Activated T-cell treated with anti-CD3 and anti-CD28 coated beads for 48 hours (primary cell): ENCODE measurements at places on chromosomes 6 and 20.

DNA sequence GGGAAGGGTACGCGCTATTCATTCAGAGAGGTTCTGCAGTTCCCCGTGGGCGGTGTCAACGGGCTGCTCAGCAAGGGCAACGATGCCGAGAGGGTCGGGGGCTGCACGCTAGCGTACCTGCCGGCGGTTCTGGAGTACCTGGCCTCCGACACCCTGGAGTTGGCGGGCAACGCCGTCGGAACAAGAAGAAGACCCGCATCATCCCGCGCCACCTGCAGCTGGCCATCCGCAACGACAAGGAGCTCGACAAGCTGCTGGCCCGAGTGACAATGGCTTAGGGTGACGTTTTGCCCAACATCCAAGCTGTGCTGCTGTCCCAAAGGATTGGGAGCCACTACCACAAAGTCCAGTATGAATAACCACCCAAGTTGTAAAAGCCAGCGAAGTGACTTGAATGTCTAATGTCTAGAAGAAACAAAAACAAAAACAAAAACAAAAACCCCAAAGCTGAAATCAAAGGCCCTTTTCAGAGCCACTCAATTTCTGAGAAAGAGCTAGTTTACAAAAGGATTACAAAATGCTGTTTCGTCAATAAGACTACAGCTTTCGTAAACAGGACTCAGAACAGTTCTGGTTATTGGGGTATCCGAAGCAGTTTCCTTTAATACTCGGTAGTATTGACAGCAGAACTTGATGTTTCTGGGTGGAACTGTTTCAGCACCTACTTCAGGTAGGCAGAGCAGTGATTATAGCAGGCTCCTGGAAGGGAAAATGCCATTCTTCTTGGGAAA is 21.9 kb upstream of the SLC17A4 start:
- DNase-seq, result no peak

DNA sequence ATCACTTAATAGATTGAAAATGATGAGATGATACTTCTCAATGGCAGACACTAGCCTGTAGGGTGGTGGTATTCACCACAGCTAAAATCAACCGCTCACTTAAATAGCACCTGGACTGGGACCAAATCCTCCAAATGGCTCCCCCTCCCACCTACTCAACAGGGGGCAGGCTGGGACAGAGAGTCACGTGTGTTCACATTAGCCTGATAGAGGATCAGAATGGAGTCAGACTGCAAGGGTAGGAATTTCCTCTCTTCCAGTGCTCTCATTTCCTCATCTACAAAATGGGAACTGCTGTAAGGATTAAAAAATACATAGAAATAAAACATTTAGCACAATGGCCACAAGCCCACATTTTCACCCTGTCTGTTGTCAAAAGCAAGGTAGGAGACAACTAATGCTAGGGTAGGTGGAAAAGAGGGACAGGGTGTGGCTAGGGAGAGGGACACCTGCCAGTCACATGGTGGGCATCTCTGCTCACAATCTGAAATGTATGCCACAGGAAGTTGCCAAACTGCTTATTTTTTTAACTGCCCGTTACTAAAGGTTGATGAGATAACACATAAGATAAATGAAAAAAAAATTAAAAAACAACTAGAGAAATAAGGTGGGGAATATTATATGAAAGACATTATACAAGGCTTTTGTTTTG is 55.3 kb downstream of the BACH2 start:
- no peak for DNase-seq

DNA sequence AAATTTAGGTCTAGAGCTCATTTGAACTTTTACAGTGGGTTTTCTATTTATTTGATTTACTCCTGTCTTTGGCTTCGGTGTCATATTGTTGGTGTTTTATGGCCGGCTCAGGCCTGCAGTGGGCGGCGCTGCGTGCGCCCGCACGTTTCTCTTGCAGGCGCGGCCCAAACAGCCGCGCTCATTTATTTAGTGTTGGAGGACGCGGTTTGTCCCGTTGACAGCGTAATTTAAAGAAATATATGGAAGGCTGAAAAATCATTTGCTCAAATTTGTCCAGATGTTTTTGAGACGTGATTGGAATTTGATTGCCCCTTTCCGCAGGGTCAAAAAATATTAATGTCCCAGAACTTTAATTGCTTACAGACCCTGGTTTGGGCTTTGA is 22.1 kb downstream of the TFAP2B start:
- no peak for DNase-seq

DNA sequence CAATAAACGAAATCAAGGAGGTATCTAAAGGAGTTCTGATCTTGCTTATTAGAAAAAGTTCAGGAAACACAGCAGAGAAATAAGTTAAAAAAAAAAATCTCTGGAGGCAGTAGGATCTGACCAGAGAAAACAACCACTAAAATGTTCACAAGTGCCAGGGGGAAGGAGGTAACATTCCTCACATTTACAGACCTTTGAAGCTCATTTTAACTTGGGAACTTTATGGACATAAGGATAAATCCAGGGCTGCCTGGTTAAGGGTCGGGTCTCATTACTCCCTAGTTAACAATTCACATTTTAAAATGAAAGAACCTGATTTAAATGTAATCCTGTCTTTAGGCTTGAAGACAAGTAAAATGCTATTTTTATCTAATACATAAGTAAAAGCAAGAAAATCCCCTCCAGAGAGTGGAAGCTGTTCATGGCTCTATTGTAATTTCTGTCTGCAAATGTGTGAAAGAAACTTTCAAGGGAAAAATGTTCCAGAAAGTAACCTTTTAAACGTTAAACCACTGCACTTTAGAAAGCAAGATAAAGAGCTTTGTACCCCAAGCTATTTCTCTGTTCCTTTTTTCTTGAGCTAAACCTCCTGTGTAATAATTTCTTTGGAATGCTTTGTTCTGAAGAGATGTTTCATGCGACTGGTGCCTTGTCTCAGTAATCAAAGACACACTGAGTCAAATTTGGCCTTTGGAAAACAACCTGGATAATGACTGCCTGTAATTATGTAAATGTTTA is 38.2 kb downstream of the MYLIP start:
- no peak for DNase-seq

DNA sequence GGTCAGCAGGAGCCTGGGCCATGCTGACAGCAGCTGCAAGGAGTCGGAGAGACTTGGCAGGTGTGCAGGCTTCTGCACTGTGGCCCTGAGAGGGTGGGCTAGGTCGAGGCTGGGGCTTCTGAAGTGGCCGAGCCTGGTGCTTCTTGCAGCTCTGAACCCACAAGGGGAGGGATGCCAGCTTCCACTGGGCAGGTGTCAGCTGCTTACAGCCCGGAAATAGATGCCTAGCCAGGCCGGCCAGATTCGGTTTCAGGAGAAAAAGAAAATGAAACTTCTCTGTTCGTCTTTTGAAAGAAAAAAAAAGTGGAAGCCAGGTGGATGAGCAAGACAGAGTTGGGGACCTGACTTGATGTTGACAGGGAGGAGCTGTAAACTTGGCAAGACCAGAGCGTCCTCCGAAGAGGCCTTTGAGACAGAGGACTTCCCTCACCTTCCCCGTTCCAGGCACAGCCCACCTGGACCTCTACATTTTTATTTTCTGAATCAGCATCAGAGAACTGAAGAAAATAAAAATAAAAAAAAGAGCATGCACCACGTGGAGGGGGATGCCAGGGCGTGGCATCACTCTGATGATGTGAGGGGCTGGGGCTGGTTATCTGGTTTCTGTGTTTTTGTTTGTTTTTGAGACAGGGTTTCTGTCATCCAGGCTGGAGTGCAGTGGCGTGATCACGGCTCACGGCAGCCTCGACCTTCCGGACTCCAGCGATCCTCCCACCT is at the start of gene ZBP1:
TSS of gene ZBP1 (minus strand) at position 153 of the 717 bp plus-strand sequence. CDS start at position 22, 131 bp downstream.
- DNase-seq, result no peak

GRCh38 chr6:16684195-16684689 is 77.0 kb downstream of the ATXN1 start:
- DNase-seq, result no peak

DNA sequence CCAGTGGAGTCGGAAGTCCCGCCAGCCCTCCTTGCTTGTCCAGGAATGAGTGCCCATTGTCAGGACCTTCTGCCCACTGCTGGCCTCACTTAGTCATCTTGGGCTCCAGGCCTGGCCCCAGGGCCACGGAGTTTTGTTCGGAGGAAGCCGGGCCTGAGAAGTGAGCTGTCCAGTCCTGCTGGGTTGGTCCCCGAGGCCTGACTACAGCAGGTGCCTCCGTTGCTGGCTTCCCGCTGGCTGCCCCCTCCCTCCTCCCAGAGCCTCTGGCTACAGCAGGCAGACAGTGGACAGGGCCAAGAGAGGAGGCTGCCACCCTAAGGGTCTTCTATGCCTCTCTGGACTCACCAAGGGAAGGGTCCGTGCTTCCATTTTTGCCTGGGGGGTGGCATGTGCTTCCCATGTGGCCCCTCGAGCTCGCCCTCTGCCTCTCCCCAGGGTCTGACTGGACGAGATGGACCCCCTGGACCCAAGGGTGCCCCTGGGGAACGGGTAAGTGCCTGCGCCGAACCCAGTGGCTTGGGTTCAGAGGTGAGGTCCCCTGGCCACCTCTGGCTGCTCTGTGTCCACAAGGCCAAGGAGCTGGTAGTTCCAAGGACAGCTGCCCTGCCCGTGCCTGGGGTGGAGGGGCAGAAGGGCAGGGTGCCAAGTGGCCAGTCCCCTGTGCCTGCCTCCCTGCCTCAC is 2.8 kb downstream of the COL9A3 start:
- no peak for DNase-seq

- no peak for DNase-seq
Observed at GRCh38 chr6:25156123-25156522, 123.1 kb upstream of the CARMIL1 start.

- no peak for DNase-seq
Observed at GRCh38 chr6:109793021-109793420, 101.9 kb downstream of the FIG4 start.

GRCh38 chr6:13492357-13492756 is 5.0 kb upstream of the GFOD1 start:
- no peak for DNase-seq

DNA sequence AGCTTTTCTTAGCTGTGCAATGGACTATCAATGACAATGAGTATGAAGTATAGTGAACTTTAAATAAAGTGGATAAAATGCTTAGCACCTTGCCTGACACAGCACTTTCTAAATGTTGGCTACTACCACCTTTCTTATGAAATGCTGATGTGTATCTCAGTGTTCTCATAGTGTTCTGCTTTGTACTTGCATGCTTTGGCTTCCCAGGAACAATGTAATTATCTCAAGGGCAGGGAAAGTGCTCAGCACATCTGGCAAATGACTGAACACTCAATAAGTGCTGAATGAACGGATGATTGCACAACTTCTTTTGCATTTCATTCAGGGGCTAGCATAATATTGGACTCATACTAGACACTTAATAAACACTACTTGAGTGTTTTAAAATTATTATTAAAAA is 28.2 kb upstream of the NOX3 start:
- DNase-seq, result no peak

DNA sequence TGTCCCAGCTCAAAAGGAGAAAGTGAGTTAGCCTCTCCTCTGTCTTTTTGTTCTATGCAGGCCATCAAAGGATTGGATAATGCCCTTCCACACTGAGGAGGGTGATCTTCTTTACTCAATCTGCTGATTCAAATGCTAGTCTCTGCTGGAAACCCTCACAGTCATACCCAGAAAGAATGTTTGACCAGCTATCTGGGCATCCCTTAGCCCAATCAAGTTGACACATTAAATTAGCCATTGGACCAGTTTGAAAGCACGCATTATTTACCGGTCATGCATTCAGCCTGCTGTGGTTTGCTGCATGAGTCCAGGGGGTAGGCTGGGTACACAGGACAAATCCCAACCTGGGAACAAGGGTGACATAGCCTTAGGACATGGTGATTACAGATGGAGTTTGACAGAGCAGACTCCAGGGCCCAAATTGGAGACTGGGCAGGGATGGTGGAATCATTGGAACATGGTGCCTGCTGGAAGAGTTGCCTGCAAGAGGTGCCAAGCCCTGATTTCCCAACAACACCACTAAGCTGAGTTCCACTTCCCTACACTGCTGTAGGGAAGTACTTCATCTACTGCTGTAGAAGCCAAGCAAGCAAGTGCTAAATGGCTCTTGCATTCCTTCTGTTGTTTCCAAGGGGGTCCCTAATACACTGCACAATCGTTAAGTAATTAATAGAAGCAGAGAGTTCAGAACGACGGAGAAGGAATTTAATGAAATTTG is 87.7 kb downstream of the RNF182 start:
- no peak for DNase-seq

- no peak for DNase-seq
Observed at GRCh38 chr6:135940616-135941167, 89.2 kb downstream of the PDE7B start.

GRCh38 chr20:25242231-25242630 is 5.7 kb upstream of the PYGB start:
- DNase-seq, result no peak

DNA sequence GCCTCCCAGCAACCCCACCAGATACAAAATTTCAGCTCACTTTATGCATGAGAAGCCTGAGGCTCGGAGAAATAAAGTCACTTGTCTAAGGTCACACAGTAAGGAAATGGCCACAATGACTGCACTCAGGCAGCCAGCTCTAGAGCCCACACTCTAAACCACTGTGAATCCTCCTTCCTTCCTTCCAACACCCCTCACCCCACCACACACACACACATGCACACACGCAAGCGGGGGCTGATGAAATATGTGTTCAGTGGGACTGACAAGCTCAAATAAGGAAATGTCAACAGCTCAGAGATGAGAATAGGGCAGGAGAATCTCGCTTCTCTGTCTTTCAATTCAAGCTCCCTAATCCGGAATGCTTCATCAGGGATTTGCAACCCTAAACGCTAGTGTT is 6.0 kb upstream of the BPIFA1 start:
- no peak for DNase-seq

GRCh38 chr6:1327630-1328029 is 15.7 kb downstream of the FOXQ1 start:
- no peak for DNase-seq

DNA sequence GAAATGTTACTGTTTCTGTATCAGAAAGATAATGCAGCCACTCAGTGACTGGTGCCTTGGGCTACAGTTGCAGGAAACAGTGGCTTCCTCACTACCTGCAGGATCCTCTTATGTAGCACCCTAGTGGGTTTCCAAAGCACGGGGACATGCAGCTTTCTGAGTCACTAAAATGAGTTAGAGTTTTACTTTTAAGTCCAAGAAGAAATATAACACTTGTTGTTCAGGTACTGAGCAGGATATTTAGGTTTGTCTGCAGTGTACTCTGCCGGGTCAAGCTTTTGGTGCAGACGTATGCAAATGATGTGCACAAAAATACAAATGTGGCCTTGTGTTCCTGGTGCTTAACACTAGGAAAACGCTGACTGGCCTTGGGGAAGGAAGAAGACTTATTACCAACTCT is 22.0 kb downstream of the ACSS1 start:
- DNase-seq, result no peak

GRCh38 chr6:96888745-96889144 is 8.9 kb downstream of the NDUFAF4 start:
- DNase-seq, result no peak

DNA sequence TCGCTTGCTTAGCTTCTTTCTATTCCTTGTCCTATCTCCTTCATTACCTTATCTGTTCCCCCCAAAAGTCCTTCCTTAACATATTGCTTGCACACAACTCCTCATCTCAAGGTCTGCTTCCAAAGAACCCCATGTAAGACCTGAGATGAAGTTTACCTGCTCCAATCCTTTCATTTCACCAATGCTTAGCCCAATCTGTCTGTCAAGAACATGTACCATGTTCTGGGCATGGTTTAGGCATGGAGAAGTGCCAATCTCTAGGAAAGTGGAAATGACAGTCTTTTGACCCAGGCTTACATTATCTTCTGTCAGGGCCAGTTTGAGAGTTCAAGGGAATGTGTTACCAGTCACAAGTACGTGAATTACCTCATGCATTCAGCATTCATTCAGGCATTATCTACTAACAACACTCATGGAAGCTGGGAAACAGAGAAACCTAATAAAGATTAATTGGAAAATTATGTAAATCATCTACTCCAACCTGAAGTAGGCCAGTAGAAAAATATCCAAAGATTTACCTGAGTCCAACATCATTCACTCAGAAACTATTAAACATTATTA is 15.8 kb upstream of the TASP1 start:
- DNase-seq, result no peak

GRCh38 chr6:132752255-132752654 is 5.4 kb downstream of the VNN2 start:
- no peak for DNase-seq
